ENCODE measurements at places on chromosomes 6 and 20.
A peak's percentile ranks its signal among the peaks of the same experiment; 100 is the strongest.

- no peak for DNase-seq
Measured at GRCh38 chr6:138546733-138547185, 47.5 kb upstream of the NHSL1 start.

- DNase-seq = no peak
Measured at GRCh38 chr6:40806256-40806864, 219.2 kb upstream of the LRFN2 start.

GRCh38 chr6:12196326-12196936, 93.7 kb upstream of the EDN1 start:
- no peak for DNase-seq

DNA sequence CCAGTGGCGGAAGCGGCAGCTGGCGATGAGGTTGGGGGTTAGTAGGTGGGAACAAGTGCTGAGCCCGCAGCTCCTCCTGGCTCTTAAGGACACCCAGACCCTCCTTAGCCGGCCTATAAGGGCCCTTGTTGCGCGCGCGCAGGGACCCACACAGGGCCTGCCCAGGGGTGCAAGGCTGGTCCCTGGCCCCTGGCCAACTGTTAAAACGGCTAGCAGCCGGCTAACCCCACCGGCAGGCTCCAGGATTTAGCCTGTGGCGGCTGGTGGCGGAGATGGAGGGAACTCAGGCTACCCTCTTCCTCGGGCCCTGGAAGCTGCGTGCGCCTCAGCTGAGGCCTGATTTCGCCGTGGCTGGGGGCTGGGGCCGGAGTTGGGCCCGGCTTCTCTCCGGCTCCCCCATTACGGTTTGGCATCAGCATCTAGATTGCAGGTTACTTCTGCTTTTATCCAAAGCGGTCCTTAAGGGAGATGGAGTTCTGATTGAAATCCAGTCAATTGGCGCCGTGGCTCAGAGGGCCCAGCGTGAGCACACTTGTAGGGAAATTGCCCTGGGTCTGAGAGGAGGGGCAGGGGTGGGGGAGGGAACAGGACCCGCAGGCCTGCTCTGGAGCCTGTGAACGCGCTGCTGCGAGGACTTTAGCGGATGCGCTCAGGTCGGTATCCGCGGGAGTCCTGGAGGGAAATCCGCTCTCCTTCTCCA, 36.9 kb upstream of the CCDC167 start:
- peak; percentile 62 for DNase-seq

DNA sequence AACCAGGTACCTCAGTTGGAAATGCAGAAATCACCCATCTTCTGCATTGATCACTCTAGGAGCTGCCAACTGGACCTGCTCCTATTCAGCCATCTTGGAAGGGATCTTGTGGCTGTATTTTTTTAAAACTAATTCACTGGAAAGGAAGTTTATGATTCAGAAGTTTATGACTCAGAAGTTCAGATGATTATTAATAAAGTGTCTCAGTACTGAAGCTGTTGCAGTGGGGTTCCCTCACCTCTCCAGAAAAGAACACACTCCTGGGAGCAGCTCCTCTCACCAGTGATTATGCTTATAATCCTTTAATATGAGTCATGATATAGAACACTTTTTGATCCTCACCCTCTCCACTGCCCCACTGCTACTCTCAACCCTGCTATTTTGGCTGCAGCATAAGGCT, 291.2 kb upstream of the HS3ST5 start:
- no peak for DNase-seq

GRCh38 chr6:109580519-109580918, 97.5 kb upstream of the ZBTB24 start:
- no peak for DNase-seq

DNA sequence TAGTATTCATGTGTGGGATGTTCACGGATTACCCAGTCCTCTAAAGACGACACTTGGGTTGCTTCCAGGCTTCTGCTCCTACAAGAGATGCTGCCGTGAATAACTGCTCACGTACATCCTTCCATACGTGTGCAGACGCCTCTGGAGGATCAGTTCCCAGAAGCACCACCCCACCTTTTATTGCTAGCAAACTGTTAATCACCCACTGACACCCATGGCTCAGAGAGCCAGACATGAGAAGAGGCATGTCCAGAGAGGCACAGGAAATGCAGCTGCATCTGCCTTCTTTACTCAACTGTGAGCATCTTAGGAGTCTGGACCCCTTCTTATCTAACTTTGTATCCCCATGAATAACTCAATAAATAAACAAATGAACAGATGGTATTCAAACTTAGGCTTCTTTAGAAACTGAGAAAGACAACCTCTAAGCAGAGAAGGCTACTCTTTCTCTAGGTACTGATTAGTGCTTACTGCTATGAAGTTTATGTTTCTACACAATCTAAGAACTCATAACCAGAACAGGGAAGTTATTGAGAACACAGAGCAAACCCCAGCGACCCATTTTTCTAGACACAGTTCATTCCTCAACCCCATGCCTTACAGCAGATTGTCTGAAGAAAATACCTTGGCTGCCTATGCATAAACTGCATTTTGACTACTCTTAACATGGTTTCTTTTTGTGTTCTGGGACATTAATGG, 228.7 kb upstream of the RREB1 start:
- DNase-seq = no peak

GRCh38 chr6:113648698-113649097, 208.4 kb upstream of the MARCKS start:
- no peak for DNase-seq

GRCh38 chr6:49666930-49667757, 30.5 kb upstream of the RHAG start:
- no peak for DNase-seq

DNA sequence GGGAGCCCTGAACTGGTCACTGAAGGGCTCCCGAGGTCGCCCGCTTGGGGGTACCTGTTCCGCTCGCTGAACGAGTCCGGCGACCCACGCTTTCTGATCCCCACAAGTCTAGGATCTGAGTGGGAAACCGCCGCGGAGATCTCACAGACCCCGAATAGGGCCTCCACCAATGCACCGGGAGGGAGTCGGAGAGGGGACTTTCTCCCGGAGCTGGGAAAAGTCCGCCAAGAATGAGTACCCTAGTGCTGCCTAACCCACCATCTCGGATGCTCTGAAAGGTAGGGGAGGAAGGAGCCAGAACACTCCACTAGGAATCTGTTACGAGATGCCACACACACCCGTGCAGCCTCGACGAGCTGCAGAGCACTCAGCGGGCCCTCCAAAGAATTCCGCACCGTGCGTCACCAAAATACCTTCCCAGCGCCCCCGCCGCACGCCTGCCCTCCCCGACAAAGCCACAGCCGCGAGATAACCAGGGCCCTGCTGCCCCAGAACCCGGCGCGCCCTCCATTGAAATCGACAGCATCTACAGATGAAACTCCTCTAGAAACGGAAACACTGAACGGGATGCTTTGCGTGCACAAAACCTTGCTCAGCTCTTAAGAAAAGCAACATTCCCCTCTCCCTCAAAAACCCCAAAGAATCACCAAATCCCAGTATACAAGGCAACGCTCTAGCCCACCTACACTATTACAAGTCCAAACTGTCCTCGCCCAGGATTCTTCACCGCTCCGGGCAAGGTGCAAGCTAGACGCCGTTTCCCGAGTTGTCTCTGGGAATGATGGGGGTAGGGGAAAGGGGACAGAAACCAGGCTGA, 686 bp downstream of the COL12A1 start:
- no peak for DNase-seq

- no peak for DNase-seq
Measured at GRCh38 chr6:118146584-118146983, 239.5 kb downstream of the SLC35F1 start.

GRCh38 chr6:17169291-17169690, 67.4 kb downstream of the STMND1 start:
- no peak for DNase-seq

- no peak for DNase-seq
Measured at GRCh38 chr6:149867876-149868640, 3.9 kb upstream of the LRP11 start.

- no peak for DNase-seq
Measured at GRCh38 chr6:80467408-80467807, 360.9 kb downstream of the BCKDHB start.

DNA sequence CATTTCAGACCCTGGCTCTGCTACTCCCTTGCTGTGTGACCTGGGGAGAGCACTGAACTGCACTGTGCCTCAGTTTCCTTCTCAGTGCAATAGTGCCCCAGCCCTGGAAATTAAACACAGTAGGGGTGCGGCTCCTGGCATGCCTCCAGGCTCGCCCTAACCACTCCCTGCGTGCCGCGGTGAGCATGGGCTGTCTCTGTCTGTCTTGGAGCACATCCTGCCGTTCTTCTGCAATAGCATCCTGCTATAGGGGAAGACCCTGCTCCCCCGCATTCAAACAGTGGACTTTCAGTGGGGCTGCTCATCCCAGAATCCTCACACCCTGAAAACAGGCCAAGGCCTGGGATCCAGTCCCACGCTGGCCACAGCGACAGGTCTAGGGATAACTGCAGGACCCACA, 129.5 kb downstream of the FOXC1 start:
- no peak for DNase-seq

DNA sequence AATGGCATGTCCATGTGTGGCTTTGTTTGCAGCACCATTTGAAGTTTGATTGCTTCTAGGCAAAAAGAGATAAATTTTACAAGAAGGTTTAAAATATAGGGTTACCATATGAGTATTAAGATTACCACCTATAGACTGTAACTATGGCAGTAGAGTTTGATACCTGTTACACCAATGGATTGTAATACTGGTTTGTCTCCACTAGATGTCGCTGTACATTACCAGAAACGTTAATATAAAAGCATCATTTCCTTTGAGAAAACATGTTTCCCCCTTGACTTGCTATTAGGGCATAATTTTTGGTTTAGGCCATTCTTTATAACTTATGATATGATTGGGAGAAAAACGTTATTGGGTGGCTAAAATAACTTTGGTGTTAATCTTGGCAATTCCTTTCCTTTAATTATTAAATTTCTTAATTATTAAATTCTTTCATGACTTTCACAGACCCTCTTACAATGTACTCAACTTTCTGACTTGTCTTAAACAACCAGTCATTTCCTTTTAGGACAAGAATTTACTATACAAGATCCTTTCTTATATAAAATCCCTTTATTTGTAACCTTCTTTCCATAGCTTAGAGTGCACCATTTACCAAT, 42.8 kb downstream of the HLA-DPB1 start:
- DNase-seq = no peak

DNA sequence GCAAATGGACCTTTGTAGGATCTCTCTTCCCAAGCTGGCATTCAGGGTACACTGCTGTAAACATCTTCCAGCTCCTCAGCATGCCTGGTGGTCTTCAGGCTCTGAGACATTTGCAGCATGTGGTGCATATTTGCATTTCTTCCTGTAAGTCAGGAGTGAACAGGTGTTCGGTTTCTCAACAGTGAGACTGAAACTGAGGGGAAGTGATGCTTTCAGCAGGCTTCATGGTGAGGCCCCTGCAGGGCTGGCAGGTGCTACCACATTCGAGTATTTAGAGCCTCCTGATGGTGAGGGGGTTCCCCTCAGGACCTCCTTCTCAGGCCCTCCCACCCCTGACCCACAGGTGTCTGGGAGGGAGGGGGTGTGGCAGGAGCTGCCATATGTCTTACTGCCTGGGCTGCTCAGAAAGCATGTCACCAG, 15.1 kb downstream of the MYBL2 start:
- DNase-seq = no peak

GRCh38 chr20:59391975-59392374, 91.6 kb downstream of the EDN3 start:
- no peak for DNase-seq

DNA sequence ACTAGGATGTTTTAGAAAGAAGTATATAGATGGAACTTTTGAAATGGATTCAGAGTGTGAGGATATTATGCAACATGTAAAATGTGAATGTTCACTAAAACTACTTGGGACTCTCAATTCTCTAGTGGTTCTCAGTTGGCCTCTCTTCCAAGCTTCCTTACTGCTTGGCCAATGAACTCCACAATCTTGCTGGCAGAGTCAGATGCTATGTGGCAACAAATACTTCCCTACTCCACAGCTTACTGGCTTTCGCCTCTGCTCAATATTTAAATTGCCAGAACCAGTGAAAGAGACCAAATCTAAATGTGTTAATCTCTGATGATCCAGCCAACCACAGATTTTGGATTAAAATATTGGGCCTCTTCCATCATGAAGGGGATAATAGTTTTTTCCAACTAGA, 138.4 kb downstream of the HTR1B start:
- DNase-seq = no peak

- peak; percentile 68 for DNase-seq
Measured at GRCh38 chr6:31128093-31128676, 7.9 kb upstream of the CDSN start.

GRCh38 chr6:63269470-63269869, 50.3 kb downstream of the LGSN start:
- no peak for DNase-seq

GRCh38 chr20:4962241-4962855, 39.0 kb downstream of the SLC23A2 start:
- DNase-seq = no peak

DNA sequence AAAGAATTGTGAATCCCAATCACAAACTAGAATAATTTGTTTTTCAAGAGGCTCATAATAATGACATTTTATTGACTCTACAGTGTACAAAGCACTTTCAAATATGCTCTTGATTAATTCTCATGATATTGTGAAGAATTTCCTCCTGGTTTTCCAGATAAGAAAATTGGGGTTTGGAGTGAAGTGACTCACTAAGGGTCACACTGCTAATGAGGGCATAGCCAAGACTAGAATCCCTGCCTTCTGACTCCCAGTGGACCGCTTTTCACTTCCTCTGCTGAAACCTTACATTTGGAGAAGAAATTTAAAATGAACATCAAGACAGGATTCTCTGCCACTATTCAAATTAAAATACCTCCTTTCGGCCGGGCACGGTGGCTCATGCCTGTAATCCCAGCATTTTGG, 38.3 kb upstream of the LTV1 start:
- DNase-seq = no peak

GRCh38 chr6:11989386-11989785, 22.7 kb upstream of the HIVEP1 start:
- DNase-seq = no peak

DNA sequence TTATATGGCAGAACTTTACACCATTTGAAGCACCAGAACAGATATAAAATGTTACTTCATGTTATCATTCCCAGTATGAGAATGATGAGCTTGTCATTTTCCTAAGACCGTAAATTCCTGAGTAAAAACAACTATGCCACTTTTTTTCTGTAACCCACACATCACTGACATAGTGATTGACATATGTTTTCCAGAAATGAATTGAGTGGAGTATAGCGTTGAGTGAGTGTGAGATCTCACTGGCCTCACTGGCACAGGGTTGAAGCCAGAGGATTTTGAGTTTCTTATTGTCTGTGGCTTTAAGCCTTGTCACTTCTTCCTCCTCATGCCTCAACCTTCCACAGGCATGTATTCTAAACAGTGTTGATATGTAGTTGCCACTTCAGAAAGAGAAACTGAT, 62.3 kb downstream of the PDE7B start:
- DNase-seq = no peak

Data from BE2C (cell line).